ENCODE measurements at places on chromosomes 13 and 19. TPM values are rescaled to one million over a fixed set of nuclear protein-coding genes. Genes with fewer than 3 reads are reported as not detected.

Gene S1PR2
- total RNA-seq: 11.9 TPM

Gene CLDND2
- total RNA-seq: not detected

Gene NLRP4
- total RNA-seq: not detected

Gene ZDHHC20
- 115 TPM for total RNA-seq

Gene SLC1A6
- not detected for total RNA-seq

Gene RAP2A
- 42.7 TPM for total RNA-seq

Gene ADGRE1
- not detected for total RNA-seq

Gene S1PR5
- total RNA-seq: 4.8 TPM

Gene OVOL3
- not detected for total RNA-seq

Gene MBNL2
- 75.8 TPM for total RNA-seq

Gene PSG3
- total RNA-seq: not detected

Gene SOX1
- total RNA-seq: not detected

Gene ZNF497
- total RNA-seq: 0.91 TPM

Gene SPTBN4
- total RNA-seq: 1.2 TPM

Gene PSG6
- total RNA-seq: not detected

Gene EPN1
- 144 TPM for total RNA-seq

Gene ZNF222
- 4.2 TPM for total RNA-seq

Gene LMTK3
- total RNA-seq: 0.33 TPM

Gene VASP
- 61.4 TPM for total RNA-seq

Gene OR7G2
- total RNA-seq: not detected

Gene ZNF221
- 13.0 TPM for total RNA-seq

Gene TEX26
- total RNA-seq: not detected

Gene PSG2
- 0.73 TPM for total RNA-seq

Gene CYP2A6
- not detected for total RNA-seq

Gene MISP3
- total RNA-seq: 1.6 TPM

Gene ZNF568
- 16.2 TPM for total RNA-seq

Gene CYSLTR2
- 1.5 TPM for total RNA-seq

Gene LMO7
- 529 TPM for total RNA-seq

Gene EPSTI1
- total RNA-seq: 2.9 TPM

Gene KIR2DL1
- not detected for total RNA-seq

Gene RFX1
- 6.6 TPM for total RNA-seq

Gene ATP5F1D
- 32.8 TPM for total RNA-seq

All from smooth muscle cell of the pulmonary artery (primary cell).